ENCODE measurements at places on chromosomes 1 and 21. TPM values are rescaled to one million over a fixed set of nuclear protein-coding genes. Genes with fewer than 3 reads are reported as not detected.

IGSF21 gene
- total RNA-seq: not detected

RORC gene
- 1.2 TPM for total RNA-seq

NR5A2 gene
- total RNA-seq: 0.60 TPM

AGO3 gene
- total RNA-seq: 12.1 TPM

EFHD2 gene
- total RNA-seq: 38.3 TPM

CR1 gene
- 0.96 TPM for total RNA-seq

AK5 gene
- total RNA-seq: not detected

ABCD3 gene
- 30.3 TPM for total RNA-seq

MXRA8 gene
- 2.0 TPM for total RNA-seq
